Cerebellum (tissue), 4 donors: ENCODE measurements at places on chromosomes 7 and 10. TPM values are rescaled to one million over a fixed set of nuclear protein-coding genes. Genes with fewer than 3 reads are reported as not detected.

DTX2 gene
- 6.5 TPM for total RNA-seq

DNA sequence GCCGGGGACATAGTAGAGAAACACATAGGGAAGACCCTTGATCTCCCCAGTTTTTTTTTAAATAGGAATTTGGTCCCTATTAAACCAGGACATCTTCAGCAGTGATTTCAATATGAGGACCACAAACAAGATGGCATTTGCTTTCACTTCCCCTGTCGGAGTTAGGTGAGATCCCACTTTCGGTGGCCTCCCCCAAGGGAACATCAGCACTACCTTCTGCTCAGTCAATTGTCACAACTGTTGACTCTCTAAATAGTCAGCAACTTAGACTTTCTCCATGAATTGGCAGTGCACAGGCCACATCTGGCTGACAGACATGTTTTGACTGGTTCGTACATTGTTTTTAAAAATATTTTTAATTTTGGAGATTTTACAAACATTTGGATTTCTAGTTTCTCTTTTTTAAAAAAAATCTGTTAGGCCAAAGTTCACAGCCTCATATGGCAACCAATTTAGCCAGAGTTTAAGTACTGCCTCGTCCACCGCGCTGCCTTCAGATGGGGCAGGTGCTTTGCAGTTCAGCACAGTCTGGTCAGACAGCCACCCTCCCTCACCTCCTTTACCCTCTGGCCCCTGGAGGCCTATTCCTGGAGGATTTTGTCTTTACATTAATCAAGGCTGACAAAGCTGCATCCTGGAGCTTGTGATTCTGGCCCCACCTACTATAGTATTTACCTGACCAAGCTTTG lies 139.2 kb upstream of the PRR15 start:
- DNase-seq, result no peak

GRCh38 chr10:132994185-132994796 lies 51.9 kb upstream of the CFAP46 start:
- DNase-seq, result no peak

CAV1 gene
- 13.8 TPM for total RNA-seq

MCU gene
- 38.5 TPM for total RNA-seq

DNA sequence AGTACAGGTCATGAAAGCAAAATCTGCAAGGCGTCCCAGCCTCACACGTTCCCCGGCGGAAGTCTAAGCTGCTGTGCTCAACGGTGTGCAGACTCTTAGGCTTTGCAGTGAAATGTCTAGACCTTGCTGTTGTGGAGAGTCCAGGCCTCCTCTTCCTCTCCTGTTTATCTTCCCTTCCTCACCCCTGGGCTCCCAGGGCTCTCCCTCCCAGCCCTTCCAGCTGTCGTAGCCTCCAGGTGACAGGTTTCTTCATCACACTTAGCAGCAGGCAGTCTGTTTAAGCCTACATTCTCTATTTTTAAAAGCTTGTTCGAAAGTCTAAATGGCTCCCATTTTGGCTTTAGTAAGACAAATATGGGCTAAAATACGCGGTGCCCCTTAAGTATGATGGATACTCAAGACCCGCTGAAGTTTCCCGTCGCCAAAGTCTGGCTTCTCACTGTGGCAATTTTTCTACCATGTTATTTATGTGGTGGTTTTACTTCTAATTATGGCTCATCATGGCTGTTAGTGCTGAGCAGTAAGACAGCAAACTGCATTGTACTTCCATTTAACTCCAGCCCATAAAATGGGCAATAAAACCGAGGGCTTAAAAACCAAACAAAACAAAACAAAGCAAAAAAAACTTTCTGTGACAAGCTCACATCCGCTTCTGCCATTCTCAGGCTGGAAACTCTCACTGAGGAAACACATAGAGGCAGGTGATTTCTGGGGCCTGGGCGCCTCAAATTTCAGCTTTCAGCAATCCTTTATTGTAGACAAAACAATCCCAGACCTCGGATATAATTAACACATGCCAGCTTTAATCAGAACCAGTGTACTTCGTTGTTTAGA lies 243.2 kb downstream of the SNX10 start:
- no peak for DNase-seq

PNLIP gene
- total RNA-seq, result not detected

NPY4R gene
- total RNA-seq, result 0.27 TPM

DNA sequence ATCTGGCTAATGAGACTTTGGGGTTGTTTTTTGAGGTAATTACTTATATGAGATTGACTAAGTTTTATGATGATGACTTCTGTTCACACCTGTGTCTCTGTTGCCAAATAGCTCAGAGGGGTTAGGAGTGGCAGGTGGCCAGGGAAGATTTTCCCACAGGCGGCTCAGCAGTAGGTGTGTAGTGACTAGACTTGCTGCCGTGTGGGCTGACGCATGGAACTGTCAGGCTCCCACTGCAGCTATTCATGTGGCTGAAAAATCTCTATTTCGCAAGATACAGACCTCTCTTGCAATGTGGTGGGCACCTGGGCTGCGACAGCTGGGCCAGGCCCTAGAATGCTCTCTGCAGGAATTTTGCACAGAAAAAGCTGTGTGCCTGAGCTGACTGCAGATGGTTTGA lies 1.4 kb downstream of the CPA4 start:
- no peak for DNase-seq

DNA sequence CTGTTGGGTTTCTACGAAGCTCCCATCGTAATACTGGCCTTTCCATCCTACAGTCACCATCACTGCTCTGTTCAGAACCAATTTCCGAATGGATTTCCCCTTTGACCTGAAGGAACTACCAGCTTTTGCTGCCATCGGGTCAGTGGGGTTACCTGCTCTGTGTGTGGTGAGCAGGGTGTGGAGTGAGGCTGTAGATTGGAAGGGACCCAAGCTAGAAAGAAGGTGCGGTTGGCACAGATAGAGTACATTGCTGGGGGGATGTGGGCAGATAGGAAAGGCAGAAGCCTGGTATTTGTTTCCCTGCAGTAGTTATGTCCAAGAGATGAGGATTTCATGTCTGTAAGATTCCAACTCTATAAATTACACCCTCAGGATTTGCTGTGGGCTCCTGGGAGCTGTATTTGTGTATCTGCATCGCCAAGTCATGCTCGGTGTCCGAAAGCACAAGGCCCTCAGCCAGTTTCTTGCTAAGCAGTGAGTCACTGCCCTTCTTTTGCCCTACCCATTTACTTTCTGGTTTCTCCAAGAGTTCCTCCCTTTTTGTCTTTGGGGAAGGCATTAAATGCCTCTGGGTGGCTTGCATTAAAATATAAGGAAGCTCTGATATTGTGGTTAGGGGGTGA lies 15.4 kb downstream of the CLCN1 start:
- DNase-seq, result no peak

- no peak for DNase-seq
Measured at GRCh38 chr10:72176701-72177100, 39.1 kb upstream of the ANAPC16 start.

ZNF853 gene
- 10.4 TPM for total RNA-seq

GRCh38 chr7:87325576-87326370 lies 19.7 kb upstream of the CROT start:
- DNase-seq, result no peak

- DNase-seq, result no peak
Measured at GRCh38 chr7:159031750-159032149, 112.9 kb downstream of the VIPR2 start.

NFKB2 gene
- 3.5 TPM for total RNA-seq

CFAP46 gene
- 5.2 TPM for total RNA-seq

DNA sequence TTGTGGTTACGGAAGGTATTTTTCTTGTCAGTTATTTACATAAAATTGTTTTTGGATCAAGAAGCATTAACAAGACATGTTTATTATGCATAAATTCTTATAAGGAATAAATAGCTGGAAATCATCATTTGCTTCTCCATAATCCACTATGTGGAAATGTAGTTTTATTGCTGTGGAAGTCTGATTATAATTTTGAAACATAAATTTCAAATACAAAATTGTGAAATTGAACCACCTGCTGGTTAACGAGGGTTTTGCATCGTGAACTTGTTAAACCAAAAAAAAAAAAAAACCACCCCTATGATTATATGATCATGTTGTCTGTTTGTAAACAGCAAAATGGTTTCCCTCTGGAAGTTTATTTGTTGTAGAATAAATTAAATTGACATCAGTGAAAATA lies 25.9 kb downstream of the ABRAXAS2 start:
- DNase-seq, result peak; percentile 33

GRCh38 chr10:89805599-89806013 lies 104.2 kb downstream of the KIF20B start:
- no peak for DNase-seq

GRCh38 chr7:47635091-47636080 lies 53.5 kb upstream of the TNS3 start:
- no peak for DNase-seq

GRCh38 chr7:82442492-82443035 lies 1.0 kb downstream of the CACNA2D1 start:
- no peak for DNase-seq

- DNase-seq, result no peak
Measured at GRCh38 chr10:91976317-91977051, 52.9 kb downstream of the BTAF1 start.

DNA sequence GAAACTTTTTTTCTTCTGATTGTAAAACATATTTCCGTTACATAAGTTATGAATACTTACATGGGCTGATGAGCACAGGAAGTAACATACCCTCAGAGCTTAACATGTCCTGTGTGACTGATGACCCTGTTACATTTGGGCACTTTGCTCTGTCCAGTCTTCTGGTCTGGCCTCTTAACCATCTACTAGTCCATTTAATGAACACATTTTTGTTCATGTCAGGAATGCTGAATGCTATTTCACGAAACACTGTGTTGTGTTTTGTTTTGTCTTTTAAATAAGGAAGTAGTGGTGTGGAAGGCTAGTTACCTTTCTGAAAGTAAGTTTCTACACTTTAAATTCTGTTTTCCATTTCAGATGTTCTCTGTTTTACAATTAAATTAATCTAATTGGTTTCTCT lies 77.7 kb downstream of the RBM33 start:
- DNase-seq, result no peak

ITPRID1 gene
- total RNA-seq, result 0.27 TPM

GIMAP2 gene
- 3.1 TPM for total RNA-seq

ELN gene
- total RNA-seq, result 27.0 TPM

- DNase-seq, result no peak
Measured at GRCh38 chr7:2792856-2793487, 51.1 kb downstream of the GNA12 start.

GRCh38 chr10:15043674-15044073 lies at the start of gene OLAH:
Gene OLAH (plus strand): TSS chr10:15043943. CDS start chr10:15047289, 3,346 bp downstream.
- DNase-seq, result no peak
